Left renal cortex interstitium (tissue), 4 donors: ENCODE measurements at places on chromosomes 5 and 9. TPM values are rescaled to one million over a fixed set of nuclear protein-coding genes. Genes with fewer than 3 reads are reported as not detected.

DNA sequence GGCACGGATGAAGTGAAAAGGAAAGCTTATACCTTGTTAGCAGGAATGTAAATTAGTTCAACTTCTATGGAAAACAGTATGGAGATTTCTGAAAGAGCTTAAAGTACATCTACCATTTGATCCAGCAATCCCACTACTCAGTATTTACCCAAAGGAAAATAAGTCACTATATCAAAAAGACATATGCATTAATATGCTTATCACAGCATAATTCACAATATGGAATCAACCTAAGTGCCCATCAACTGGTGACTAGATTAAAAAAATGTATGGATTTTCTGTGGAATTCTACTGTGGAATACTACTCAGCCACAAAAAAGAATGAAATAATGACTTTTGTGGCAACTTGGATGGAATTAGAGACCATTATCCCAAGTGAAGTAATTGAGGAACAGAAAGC, 279.6 kb downstream of the GABRB2 start:
- no peak for DNase-seq

DNA sequence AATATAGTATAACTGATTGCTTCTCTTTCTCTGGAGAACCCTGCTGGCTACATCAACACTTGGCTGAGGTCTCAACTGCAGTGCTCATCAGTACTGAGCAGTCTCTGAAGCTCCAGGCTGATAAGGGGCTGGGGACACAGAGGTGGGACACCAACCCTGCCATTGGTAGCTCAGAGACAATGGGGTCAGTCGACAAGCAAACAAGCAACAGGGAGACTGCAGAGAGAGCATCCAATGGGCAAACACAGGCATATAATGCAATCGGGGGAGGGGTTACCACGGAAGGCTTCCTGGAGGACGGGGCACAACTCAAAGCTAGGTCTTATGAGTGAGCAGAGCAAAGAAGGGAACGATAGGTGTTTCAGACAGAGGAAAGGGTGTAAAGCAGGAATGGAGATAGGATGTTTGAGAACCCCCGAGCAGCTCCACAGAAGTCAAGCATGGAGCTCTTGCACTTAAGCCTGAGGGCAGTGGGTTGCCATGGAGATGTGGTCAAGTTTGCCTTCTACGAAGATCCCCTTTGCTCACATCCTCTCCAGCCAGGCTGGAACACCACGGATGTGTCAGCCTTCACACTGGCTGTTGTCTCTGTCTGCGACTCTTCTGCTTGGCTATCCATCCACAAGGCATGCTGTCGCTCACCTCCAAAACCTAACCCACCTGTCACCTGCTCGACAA, 21.5 kb upstream of the AKNA start:
- no peak for DNase-seq

Gene RNF180
- polyA plus RNA-seq, result 11.6 TPM

Gene SH3RF2
- polyA plus RNA-seq, result 7.7 TPM

GRCh38 chr5:6704361-6704851, 8.8 kb upstream of the TENT4A start:
- DNase-seq, result no peak

Gene NUDT2
- polyA plus RNA-seq, result 23.8 TPM

GRCh38 chr5:82352146-82352791, 74.1 kb upstream of the RPS23 start:
- DNase-seq, result no peak

GRCh38 chr9:87250205-87250604, 247.5 kb upstream of the DAPK1 start:
- DNase-seq, result no peak
